ENCODE measurements at places on chromosomes 5 and 9. TPM values are rescaled to one million over a fixed set of nuclear protein-coding genes. Genes with fewer than 3 reads are reported as not detected.

GRCh38 chr5:137223324-137224295 lies 275.5 kb downstream of the SPOCK1 start:
- no peak for DNase-seq

- DNase-seq, result no peak
These were observed 3.9 kb downstream of the SPTAN1 start for GRCh38 chr9:128556276-128556675.

The PCDHB3 gene
- 1.6 TPM for polyA plus RNA-seq

The SUSD3 gene
- polyA plus RNA-seq, result 3.3 TPM

- no peak for DNase-seq
These were observed 494.2 kb downstream of the MTRR start for GRCh38 chr5:8363138-8363537.

DNA sequence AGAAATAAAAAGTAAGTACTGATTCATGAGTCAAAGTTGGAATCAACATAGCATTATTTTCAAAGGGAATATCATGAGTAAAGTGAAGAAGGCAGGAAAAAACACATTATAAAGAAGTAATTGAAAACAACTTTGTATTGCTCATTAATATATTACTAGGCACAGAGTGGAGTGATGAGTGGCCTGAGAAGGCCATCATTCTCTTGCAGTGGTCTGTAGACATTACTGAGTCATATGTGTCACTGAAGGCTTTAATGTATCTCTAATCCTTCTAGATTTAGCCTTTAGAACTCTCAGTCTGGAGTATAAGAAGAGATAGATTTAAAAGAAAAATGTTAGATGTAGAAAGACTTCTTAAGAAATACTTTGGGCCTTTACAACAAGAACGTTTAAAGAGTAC lies 881.4 kb downstream of the DNAH5 start:
- no peak for DNase-seq

GRCh38 chr5:132754111-132754510 lies 6.9 kb downstream of the CCNI2 start:
- DNase-seq, result no peak

DNA sequence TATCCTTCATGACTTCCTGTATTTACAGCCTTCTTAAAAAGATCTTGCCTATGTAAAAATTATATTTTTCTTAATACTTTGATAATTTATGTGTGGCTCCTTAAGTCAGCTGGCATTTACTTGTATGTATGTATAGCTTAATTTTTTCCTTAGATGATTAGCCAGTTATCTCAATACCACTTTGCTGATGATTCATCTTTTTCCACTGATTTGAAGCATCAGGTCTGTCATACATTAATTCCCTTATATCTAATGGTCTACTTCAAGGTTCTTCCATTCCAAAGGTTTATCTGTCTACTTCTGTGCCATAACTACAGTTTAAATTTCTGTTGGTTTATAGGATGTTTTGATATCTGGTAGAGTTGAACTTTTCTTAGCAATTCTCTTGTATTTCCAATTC lies 44.9 kb upstream of the MTMR12 start:
- no peak for DNase-seq
